NCI-H2081 (cell line): ENCODE measurements at places on chromosomes 11 and 22.

GRCh38 chr11:134485316-134485715 lies 73.3 kb upstream of the B3GAT1 start:
- DNase-seq = no peak

- DNase-seq = no peak
Measured at GRCh38 chr11:33379947-33380346, 122.8 kb downstream of the HIPK3 start.

DNA sequence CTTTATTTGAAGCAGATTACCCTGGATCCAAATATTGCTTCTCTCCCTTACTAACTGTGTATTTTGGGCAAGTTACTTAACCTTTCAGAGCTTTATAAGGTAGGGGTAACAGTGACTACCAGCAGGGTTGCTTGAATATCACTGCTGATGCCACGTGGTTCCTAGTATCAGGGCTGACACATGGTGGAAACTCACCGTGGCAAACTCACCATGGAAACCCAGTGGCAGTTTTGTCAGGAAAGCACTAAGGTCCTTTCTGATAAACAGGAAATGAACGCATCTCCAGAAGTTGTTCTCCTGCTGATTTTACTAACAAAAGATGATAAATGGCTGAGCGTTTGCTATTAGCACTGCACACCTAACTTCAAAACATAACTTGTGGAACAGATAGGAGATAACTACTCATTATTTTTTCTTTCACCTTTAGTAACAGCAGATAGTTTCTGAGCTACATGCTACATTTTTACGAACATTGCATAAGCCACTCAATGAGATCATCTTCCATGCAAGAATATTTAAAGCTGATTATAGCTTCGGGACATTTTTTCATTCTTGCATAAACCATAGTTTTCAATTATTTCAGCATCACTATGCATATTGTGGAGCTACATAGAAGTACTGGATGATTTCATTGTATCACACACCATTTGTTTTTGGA lies 59.7 kb upstream of the RAG2 start:
- DNase-seq = no peak

GRCh38 chr11:802018-802617 lies 2.9 kb downstream of the PIDD1 start:
- DNase-seq = no peak

- DNase-seq = no peak
Measured at GRCh38 chr22:38066381-38067027, 9.3 kb downstream of the PICK1 start.
